ENCODE measurements at places on chromosomes 16 and 17. TPM values are rescaled to one million over a fixed set of nuclear protein-coding genes. Genes with fewer than 3 reads are reported as not detected.

DNA sequence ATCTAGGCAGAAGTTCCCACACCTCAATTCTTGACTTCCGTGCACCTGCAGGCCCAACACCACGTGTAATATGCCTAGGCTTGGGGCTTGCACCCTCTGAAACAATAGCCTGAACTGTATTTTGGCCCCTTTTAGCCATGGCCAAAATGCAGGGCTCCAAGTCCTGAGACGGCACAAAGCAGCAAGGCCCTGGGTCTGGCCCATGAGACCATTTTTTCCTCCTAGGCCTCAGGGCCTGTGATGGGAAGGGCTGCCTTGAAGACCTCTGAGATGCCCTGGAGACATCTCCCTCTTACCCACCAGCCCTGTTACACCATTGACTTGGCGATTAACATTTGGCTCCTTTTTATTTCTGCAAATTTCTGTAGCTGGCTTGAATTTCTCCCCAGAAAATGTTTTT lies 238.6 kb downstream of the CDH13 start:
- DNase-seq, result no peak

Gene HOXB9
- total RNA-seq, result 89.8 TPM

Gene GFAP
- total RNA-seq, result not detected

Gene EVI2A
- total RNA-seq, result not detected

Gene ACE
- 0.61 TPM for total RNA-seq
